ENCODE measurements at places on chromosomes 4 and X. TPM values are rescaled to one million over a fixed set of nuclear protein-coding genes. Genes with fewer than 3 reads are reported as not detected.

NXF3 gene
- total RNA-seq: not detected

RTL3 gene
- 0.44 TPM for total RNA-seq

LANCL3 gene
- 0.16 TPM for total RNA-seq

PCDH10 gene
- 0.33 TPM for total RNA-seq

PITX2 gene
- total RNA-seq: 2.6 TPM

TXK gene
- total RNA-seq: 1.6 TPM

PJA1 gene
- total RNA-seq: 50.1 TPM

ACSL4 gene
- total RNA-seq: 78.9 TPM

CAPN6 gene
- total RNA-seq: 5.6 TPM

GRCh38 chr4:15148691-15149090 is 146.4 kb downstream of the CPEB2 start:
- no peaks in the 10 kb centered on the region for H3K36me3 ChIP-seq
- no peaks in the 10 kb centered on the region for H3K4me1 ChIP-seq
- no peak overlapping the region for H3K4me3 ChIP-seq
- H3K27ac ChIP-seq: no peak overlapping the region
- DNase-seq: no peak

GRCh38 chrX:6129195-6129594 is 99.5 kb downstream of the NLGN4X start:
- DNase-seq: no peak
- H3K27me3 ChIP-seq: no peaks in the 10 kb centered on the region
- H3K36me3 ChIP-seq: no peaks in the 10 kb centered on the region

GRCh38 chr4:154164931-154165839 is 326.4 kb downstream of the DCHS2 start:
- no peak overlapping the region for H3K4me3 ChIP-seq
- DNase-seq: no peak
- no peak overlapping the region for H3K27ac ChIP-seq
- H3K4me1 ChIP-seq: peaks cover 3% of the 10 kb centered on the region
- no peaks in the 10 kb centered on the region for H3K36me3 ChIP-seq

- no peak for DNase-seq
- no peaks in the 10 kb centered on the region for H3K4me1 ChIP-seq
- no peak overlapping the region for H3K4me3 ChIP-seq
- no peaks in the 10 kb centered on the region for H3K36me3 ChIP-seq
- H3K27ac ChIP-seq: no peak overlapping the region
These were observed 21.7 kb upstream of the TBC1D8B start for GRCh38 chrX:106780664-106781377.

GRCh38 chr4:33725861-33726260 is 2518.5 kb downstream of the ARAP2 start:
- no peaks in the 10 kb centered on the region for H3K36me3 ChIP-seq
- H3K4me3 ChIP-seq: no peak overlapping the region
- DNase-seq: no peak
- no peaks in the 10 kb centered on the region for H3K4me1 ChIP-seq
- no peaks in the 10 kb centered on the region for H3K27me3 ChIP-seq

DNA sequence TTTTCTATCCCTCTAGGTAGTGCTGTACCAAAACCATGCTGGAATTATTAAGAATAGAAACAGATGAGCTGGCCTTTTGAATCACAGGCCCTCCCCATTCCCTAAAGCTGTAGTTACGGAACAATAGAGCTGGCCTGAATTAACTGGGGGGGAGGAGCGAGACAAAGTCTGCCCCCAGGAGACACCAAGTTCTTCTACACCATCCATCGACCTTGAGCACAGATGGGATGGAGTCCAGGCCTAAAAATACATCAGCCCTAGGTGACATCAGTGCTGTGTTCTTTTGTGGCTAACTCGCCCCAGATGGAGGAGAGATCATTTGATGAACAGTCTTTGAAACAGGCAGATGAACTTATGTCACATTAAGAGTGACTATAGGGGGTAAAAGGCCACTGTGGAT is 49.6 kb downstream of the LHFPL1 start:
- H3K4me3 ChIP-seq: no peak overlapping the region
- DNase-seq: no peak
- H3K27ac ChIP-seq: no peak overlapping the region
- no peaks in the 10 kb centered on the region for H3K4me1 ChIP-seq
- H3K27me3 ChIP-seq: peaks cover 76% of the 10 kb centered on the region
- no peaks in the 10 kb centered on the region for H3K36me3 ChIP-seq

GRCh38 chrX:46737041-46737440 is 21.9 kb downstream of the SLC9A7 start:
- no peaks in the 10 kb centered on the region for H3K36me3 ChIP-seq
- no peaks in the 10 kb centered on the region for H3K27me3 ChIP-seq
- H3K4me1 ChIP-seq: no peaks in the 10 kb centered on the region
- H3K27ac ChIP-seq: no peak overlapping the region
- H3K4me3 ChIP-seq: no peak overlapping the region

- no peaks in the 10 kb centered on the region for H3K36me3 ChIP-seq
- no peak for DNase-seq
- peak overlapping the region; percentile 89 for H3K27ac ChIP-seq
These were observed 56.1 kb downstream of the LUZP4 start for GRCh38 chrX:115345615-115346014.

GRCh38 chrX:38856670-38857265 is 55.5 kb downstream of the MID1IP1 start:
- DNase-seq: no peak
- H3K4me1 ChIP-seq: no peaks in the 10 kb centered on the region
- H3K36me3 ChIP-seq: no peaks in the 10 kb centered on the region
- no peak overlapping the region for H3K4me3 ChIP-seq
- H3K27me3 ChIP-seq: peaks cover 36% of the 10 kb centered on the region
- no peak overlapping the region for H3K27ac ChIP-seq

- no peak for DNase-seq
- H3K4me3 ChIP-seq: no peak overlapping the region
- no peaks in the 10 kb centered on the region for H3K4me1 ChIP-seq
- no peaks in the 10 kb centered on the region for H3K27me3 ChIP-seq
- H3K27ac ChIP-seq: no peak overlapping the region
- no peaks in the 10 kb centered on the region for H3K36me3 ChIP-seq
These were observed 286.1 kb upstream of the PPP1R2C start for GRCh38 chrX:43064096-43064495.

DNA sequence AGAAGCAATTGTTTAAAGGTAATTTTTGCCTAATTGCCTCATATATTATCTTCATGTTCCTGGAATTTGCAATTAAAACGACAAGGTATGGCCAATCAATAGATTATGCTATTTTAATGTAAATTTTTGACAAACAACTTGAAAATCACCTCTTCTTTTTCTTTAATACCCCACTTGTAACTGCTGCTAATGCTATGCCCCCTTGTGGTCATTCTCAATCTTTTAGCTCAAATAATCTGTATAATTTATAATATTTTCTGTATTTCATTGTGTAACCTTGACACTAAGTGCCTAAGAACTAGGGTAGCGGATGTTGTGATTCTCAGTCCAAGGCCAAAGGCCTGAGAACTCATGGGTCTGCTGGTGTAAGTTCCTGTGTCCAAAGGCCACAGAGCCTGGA is 831.7 kb upstream of the POU3F4 start:
- H3K36me3 ChIP-seq: no peaks in the 10 kb centered on the region
- no peak overlapping the region for H3K4me3 ChIP-seq
- H3K27ac ChIP-seq: no peak overlapping the region
- DNase-seq: no peak
- H3K4me1 ChIP-seq: no peaks in the 10 kb centered on the region

DNA sequence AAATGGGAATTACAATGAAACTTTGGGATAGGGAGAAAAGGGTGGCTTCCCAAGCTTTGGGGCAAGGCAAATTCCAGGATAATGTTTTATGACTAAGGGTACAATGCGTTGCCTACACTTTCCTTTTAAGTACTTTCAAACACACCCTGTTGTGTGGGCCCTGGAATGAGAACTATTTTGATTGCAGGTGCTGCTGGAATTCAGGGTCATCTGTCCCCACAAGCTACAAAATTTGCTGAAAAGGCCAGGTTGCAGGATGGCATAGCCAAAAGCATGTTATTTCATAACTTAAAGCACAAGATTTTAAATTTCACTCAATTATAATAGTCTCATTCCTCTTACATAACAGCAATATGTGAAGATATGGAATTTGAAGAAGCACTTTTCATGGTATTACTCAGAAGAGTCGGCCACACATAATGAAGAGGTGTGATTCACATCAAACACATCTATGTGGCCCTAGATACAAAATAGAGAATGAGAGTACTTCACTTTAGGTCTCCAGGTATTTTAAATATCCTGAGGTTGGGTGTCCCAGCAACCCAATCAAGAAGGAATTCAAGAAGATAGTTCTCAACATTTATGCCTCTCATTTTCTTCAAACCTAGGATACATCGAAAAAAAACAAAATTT is 89.3 kb downstream of the APBB2 start:
- no peaks in the 10 kb centered on the region for H3K27me3 ChIP-seq
- no peak overlapping the region for H3K4me3 ChIP-seq
- H3K27ac ChIP-seq: no peak overlapping the region
- no peaks in the 10 kb centered on the region for H3K36me3 ChIP-seq
- DNase-seq: no peak

DNA sequence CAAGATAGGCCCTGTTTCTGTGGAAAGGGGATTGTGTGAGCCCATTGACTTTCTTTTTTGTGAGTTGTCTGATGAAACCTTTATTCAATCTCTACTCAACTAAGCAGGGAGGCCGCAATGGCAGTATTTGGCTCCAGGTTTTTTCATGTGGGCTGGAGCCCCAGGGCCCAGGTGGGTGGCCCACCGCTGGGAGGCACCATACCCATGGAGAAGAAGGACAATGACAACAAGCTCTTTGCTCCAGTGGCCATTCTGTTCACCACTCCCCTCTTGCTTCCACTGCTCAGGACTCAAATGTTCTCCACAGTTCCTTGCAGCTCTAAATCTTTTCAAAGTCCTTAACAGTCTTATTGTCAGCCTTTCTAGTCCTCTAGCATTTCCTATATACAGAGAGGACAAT is 54.1 kb downstream of the HOPX start:
- H3K36me3 ChIP-seq: no peaks in the 10 kb centered on the region
- H3K27me3 ChIP-seq: no peaks in the 10 kb centered on the region
- H3K4me1 ChIP-seq: no peaks in the 10 kb centered on the region
- DNase-seq: no peak
- no peak overlapping the region for H3K4me3 ChIP-seq

DNA sequence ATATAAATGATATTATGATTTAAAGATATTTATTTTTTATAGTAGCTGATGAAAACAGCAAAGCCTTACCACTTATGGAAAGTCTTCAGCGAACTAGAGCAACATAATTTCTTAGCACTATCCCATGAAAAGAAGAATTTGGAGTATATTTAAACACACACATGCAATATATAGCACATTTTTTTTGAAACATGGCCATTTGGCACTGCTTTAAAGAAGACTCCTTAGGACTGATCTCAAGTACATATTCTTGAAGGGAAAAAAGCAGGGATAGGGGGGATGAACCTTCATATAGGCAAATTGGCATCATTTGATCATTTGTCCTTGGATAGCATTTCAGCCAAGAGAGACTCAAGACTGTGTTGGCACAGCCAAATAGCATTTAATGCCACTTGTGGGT is 193.3 kb downstream of the ANKRD50 start:
- no peaks in the 10 kb centered on the region for H3K36me3 ChIP-seq
- no peaks in the 10 kb centered on the region for H3K4me1 ChIP-seq
- H3K27ac ChIP-seq: no peak overlapping the region
- H3K4me3 ChIP-seq: no peak overlapping the region
- DNase-seq: no peak
- no peaks in the 10 kb centered on the region for H3K27me3 ChIP-seq

DNA sequence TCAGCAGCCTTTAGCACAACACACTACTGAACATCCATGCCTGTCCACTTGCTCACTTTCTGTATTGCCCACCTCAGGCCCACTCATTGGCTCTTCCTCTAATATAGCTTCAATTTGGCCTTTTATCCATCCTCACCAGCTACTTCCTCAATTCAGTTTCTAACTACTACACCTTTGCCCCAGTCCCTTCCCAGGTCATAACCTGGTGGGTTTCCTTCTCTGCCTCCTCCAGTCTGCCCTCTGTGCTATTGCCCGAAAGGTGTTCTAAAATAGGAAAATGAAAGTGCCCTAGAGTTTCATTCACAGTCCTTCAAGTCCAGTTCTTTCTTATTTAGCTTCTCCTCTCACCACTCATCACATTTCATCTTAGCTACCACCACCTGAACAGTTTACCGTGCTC is 23.1 kb downstream of the MOSPD2 start:
- peaks cover 7% of the 10 kb centered on the region for H3K27me3 ChIP-seq
- H3K4me3 ChIP-seq: no peak overlapping the region
- H3K36me3 ChIP-seq: no peaks in the 10 kb centered on the region
- no peaks in the 10 kb centered on the region for H3K4me1 ChIP-seq
- no peak overlapping the region for H3K27ac ChIP-seq

DNA sequence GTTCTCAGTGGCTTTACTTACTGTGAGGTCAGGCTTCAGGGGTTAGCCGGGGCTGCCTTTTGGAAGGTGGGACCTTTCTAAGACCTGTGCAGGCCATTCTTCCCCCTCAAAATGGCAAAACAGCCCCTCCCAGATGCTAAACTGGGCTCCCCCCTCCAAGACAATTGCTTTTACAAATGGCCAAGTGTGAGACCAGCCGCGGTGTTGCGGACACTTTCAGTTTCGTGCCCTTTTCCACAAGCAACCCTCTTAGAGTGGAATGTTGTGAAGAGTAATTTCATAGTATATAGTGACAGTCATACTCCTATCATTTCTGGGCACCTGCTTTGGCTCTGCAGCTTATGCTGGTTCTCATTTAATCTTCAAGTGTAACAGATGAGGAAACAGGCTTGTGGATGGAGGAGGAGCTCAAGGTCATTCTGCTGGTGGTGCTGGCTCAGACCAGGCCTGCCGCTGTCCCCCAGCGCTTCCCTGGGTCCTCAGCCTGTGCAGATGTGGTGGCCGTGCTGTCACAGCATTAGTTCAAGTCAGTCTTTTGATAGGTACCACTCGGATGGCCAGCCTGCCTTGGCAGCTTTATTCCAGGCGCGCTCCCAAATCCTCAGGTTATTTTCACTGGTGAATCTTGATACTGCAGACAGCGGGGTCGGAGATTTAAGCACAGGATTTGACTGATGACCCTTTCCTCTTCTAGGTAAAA is 55.0 kb upstream of the TADA2B start:
- H3K36me3 ChIP-seq: no peaks in the 10 kb centered on the region
- peak overlapping the region; percentile 89 for H3K4me3 ChIP-seq
- H3K27ac ChIP-seq: peak overlapping the region; percentile 97
- H3K27me3 ChIP-seq: no peaks in the 10 kb centered on the region

DNA sequence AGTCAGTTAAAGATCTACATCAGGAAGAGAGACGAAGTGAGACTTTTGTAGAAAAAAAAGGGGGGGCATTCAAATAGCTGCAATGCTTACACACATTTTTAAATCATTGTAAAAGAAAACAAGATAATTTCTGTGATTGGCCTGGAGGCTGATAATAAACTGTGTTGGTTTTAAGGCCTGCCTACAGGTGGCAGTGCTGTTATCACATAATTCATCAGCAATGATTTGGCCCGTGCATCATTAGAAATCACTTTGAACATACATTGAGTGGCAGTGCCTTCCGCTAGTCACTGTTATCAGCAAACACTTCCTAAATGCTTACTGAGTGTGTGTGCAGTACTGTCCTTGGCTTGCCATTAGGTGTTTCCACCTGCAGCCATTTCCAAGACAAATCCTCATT is 831.9 kb downstream of the TRIML1 start:
- H3K27me3 ChIP-seq: no peaks in the 10 kb centered on the region
- no peak for DNase-seq
- no peak overlapping the region for H3K27ac ChIP-seq
- no peaks in the 10 kb centered on the region for H3K36me3 ChIP-seq
- H3K4me3 ChIP-seq: no peak overlapping the region

GRCh38 chr4:144674711-144675110 is 28.8 kb downstream of the HHIP start:
- no peaks in the 10 kb centered on the region for H3K4me1 ChIP-seq
- H3K4me3 ChIP-seq: no peak overlapping the region
- no peaks in the 10 kb centered on the region for H3K27me3 ChIP-seq
- no peak for DNase-seq

All from breast epithelium (tissue), 4 donors.